EH (cell line): ENCODE measurements at places on chromosomes 5 and 9.

DNA sequence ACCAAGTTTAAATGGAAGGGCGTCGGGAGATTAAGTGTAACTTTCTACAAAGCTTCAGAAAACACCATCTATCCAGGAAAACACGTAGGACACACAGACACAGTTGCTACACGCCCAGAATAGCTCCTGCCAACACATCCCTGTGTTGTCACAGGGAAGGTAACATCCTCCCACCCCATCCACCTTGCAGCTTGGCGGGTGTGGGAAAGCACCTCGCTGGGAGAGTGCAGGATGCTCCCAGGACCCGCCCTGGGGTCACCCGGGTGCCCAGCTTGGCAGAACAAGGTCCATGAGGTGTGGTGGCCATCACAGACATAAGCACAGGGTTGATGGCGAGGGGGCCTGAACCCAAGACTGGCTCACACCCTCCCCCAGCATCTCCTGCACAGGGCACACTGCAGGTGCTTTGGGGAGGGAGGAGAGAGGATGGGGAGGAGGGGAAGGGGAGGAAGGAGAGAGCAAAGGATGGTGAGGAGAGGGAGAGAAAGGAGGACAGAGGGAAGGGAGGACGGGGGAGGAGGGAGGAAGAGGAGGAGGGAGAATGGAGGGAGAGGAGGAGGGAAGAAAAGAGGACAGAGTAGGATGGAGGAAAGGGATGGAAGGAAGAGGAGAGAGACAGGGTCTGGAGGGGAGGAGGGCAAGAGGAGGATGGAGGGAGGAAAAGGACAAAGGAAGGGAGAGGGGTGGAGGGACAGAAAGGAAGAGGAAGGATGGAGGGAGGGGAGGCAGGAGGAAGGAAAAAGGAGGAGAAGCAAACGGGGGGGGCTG is 37.2 kb downstream of the GOLM1 start:
- no peak for DNase-seq

- DNase-seq: no peak
Measured at GRCh38 chr9:10050016-10050415, 562.8 kb downstream of the PTPRD start.

DNA sequence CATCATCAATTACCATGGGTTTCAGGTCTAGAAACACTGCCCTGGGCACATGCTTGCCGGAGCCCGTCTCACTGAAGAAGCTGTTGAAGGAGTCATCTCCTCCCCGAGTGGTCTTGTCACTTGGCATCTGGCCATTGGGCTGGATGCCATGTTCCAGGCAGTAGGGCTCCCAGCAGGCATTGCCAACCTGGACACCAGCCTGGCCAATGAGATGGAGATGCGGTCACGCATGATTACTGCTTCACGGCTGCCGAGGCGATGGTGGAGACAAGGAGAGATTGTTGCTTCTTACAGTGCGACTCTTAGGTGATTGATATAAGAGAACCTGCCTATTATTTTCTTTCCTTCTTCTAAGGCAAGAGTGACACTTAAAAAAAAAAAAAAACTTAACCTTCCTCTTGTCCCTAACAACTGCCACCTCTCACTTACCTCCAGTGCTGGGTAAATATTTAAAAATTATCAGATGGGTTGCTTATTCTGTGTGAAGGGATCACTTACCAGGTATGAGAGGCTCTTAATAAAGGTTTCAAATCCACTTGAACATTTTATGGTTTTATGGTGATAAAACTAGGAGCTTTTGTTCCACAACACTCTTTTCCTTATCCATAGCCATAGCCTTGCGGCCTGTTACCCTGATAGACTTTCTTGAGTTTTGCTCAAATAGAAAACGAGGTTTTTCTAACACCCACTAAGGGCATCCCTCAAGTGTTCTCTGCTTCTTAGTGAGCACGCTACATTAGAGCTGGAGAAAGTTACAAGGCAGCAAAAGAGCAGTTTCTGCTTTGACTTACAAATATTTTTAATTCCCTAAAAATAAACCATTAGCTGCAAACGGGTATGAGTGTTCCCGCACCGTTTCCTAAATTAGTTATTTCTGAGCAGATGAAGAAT is 41.2 kb downstream of the NIM1K start:
- DNase-seq: no peak

DNA sequence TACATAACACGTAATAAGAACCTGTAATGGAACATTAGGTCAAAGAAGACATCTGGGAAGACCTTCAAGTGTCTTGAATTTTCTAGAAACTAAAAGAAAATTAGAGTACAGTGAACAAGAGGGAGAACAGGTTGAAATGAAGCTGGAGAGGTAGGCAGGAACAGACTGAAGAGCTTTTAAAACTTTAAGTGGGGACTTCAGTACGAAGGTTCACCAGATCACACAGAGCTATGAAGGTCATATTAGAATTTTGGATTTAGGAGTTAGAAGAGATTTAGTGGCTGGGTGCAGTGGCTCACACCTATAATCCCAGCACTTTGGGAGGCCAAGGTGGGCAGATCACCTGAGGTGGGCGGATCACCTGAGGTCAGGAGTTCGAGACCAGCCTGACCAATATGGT is 26.6 kb downstream of the MLANA start:
- DNase-seq: no peak

GRCh38 chr5:178996156-178996555 is 1.0 kb upstream of the GRM6 start:
- no peak for DNase-seq

- no peak for DNase-seq
Measured at GRCh38 chr5:178991190-178992145, 3.7 kb downstream of the GRM6 start.

DNA sequence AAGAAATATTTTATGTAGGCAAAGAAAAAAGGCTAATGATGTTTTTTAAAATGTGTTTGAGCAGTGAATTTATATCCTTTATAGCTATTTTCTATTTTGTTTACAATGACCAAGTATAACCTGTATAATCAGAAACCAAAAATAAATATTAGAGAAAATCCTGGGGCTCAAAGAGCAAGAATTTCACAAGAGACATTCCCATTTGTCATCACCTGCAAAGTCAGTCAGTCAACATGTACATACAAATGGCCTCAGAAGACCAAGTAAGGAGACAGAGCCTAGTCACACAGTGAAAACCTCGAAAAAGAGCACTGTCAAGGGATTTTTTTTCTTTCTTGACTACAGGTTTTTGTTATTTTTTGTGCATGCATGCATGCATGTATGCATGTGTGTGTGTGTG is 231.4 kb downstream of the GLIS3 start:
- no peak for DNase-seq

GRCh38 chr9:97808972-97809371 is 44.1 kb upstream of the FOXE1 start:
- peak; percentile 31 for DNase-seq

DNA sequence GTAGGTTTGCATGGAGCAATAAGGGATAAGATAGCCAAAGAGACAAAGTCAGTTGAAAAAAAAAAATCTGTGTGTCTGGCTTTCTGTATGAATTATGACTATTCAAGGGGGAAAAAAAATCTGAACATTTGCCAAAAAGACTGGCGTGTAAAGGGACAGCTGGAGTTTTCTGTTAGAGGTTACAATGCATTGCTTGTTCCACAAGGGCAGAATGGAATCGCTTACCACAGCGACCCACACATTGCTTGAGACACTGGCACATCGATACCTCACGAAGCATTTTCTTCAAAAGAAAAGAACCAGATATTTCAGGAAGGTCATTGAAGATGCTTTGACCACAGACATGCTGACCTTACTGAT is 327.8 kb downstream of the TMEM167A start:
- no peak for DNase-seq

GRCh38 chr5:95347506-95348120 is 43.6 kb upstream of the FAM81B start:
- no peak for DNase-seq

GRCh38 chr9:106769331-106769730 is 93.6 kb upstream of the ZNF462 start:
- no peak for DNase-seq

- no peak for DNase-seq
Measured at GRCh38 chr9:4050916-4051315, 249.0 kb downstream of the GLIS3 start.

GRCh38 chr5:154860765-154861164 is 2.3 kb downstream of the CNOT8 start:
- DNase-seq: no peak

DNA sequence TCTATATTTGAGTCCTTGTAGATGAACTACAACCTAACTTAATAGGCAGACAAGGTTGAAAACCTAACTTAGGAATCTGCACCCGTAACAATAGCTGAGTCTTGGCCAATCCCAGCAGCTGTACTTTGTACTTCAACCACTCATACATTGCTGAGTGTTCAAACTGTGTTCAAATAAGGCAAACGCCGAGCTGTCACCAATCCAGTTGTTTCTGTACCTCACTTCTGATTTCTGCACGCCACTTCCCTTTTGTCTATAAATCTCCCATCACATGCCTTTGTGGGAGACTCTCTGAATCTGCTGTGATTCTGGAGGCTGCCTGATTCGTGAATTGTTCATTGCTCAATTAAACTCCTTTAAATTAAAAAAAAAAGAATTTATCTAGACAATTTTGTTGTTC is 167.8 kb upstream of the TUT7 start:
- DNase-seq: no peak

GRCh38 chr5:40666657-40667056 is 13.1 kb upstream of the PTGER4 start:
- no peak for DNase-seq

- peak; percentile 0 for DNase-seq
Measured at GRCh38 chr9:71490810-71491209, 277.5 kb downstream of the CEMIP2 start.

GRCh38 chr9:98742325-98743280 is 33.9 kb upstream of the GABBR2 start:
- peak; percentile 54 for DNase-seq

GRCh38 chr5:93192087-93192486 is 388.9 kb downstream of the NR2F1-AS1 start:
- DNase-seq: peak; percentile 96

GRCh38 chr5:137866541-137867388 is 895 bp upstream of the MYOT start:
- DNase-seq: no peak

DNA sequence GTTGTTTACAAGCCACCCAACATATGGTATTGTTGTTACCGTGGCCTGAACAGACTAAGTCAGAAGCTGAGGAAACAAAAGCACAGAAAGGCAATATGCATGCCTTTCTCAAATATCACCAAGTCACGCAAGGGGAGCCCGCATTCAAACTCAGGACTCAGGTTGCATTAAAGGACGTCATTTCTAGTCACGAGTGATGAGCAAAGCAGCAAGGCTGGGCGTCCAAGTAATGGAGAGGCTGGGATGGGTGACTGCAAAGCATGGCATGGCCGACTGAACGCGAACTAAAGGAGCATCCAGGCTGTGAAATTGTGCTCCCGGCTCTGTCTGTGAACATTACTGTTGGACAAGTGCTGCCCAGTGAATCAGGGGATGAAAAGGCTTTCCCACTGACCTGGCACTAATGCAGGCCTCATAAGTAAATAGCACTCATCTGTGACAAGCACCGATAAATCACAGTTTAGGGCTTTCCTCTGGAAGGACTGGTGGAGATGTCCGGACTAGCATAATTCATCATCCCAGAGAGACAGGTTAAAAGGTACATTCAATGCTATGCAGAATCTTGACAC is 202.8 kb downstream of the SPOCK1 start:
- DNase-seq: no peak

- DNase-seq: peak; percentile 89
Measured at GRCh38 chr5:96146675-96147074, 185.0 kb upstream of the ELL2 start.

DNA sequence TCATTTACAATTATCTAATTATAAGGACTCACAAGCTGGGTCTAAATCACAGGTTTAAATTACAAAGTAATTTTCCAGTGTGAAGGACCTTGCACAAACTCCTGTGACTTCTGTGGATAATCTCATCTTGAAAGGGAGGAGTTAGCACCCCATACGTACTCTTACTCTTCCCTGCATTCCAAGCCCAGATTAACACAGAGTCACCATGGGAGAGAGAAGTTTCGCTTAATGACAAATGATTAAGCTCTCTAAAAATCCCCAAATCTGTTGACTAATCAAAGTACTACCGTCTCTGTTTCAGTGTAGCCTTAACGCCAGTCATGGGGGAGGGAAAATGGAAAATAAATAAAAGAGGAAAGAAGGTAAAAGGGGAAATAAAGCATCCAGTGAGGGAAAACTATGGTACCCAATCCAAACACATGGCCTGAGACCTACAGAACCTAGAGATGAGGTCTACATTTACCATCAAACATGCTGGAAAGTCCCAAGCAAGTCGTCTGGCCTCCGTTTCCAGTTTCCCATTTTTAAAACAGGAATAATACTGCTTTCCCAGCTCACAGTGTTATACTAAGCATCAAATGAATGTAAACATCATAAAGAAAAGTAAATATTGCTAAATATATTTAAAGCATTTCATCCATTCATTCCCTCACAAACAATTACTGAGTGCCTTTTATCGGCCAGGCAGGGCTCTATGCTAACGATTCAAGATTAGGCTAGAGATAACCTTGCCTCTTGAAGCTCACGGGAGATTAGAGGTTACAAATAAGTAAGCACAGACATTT is 63.2 kb downstream of the PCA3 start:
- no peak for DNase-seq

- no peak for DNase-seq
Measured at GRCh38 chr5:33267801-33268200, 173.0 kb upstream of the TARS1 start.

DNA sequence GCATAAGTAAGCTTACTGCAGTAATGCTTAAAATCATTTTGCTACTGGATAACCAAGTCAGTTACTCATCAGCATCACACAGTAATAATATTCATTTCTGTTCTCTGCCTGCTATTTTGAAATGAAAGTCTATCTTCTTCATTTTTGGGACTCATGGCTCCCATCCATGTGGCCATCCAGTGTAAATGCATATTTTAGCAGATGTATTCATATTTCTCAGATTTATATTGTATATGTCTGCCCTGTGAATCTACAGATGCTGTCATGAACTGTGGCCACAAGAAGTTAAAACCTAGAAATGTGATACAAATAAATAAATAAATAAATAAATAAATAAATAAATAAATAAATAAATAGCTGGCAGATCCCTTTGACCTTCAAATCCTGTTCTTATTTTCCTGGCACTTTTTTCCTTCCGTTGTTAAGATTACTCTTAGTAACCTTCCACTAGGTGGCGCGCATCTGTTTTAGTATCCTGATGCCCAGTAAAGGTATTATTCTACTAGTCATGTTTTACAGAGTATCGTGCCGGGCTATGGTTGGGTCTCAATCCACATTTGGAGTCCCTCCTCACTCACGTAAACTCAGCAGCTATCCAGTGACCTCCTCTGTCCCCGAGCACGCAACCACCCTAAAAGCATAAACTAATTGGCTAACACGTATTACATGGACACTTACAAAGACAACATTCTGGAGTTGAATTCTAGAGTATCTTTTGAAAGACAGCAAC is 79.2 kb upstream of the IL7R start:
- DNase-seq: peak; percentile 83

DNA sequence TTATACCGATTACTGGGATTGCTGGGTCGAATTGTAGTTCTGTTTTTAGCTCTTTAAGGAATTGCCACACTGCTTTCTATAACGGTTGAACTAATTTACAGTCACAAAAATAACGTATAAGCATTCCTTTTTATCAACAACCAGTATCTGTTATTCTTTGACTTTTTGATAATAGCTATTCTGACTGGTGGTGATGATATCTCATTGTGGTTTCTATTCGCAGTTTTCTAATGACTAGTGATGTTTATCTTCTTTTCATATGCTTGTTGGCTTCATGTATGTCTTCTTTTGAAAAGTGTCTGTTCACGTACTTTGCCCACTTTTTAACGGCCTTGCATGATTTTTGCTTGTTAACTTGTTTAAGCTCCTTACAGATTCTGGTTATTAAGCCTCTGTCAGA is 74.4 kb downstream of the FAM174A start:
- DNase-seq: no peak
